ENCODE measurements at places on chromosomes 4 and X. TPM values are rescaled to one million over a fixed set of nuclear protein-coding genes. Genes with fewer than 3 reads are reported as not detected.

Gene SAGE1
- total RNA-seq: not detected

DNA sequence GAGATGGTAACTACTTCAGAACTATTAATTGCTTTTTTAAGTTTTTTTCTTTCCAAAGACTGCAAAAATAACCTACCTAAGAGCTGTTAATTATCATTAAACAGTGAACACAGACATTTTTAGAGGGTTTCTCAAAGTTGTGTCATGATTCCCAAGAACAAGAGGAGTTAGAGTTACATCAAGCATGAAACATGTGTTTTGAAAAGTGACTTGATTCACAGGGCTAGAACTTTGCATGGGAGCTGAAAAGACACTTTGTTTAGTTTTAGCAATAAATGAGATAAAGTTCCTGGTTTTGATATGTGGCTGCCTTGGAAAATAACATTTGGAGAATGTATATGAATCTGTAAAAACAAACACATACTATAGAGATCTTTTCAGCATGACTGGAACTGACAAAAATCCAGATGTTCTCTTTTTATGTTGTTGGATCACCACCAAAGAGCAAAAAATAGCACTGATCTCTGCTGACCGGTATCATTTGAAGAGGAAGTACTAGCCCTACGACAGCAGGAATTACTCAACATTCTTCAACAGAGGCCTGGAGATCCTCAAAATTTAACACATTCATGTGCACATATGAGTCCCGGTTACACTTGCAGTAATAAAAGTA, 173.0 kb upstream of the PCDH18 start:
- no peak for DNase-seq

Gene UGT8
- not detected for total RNA-seq

Gene CFAP99
- total RNA-seq: not detected

DNA sequence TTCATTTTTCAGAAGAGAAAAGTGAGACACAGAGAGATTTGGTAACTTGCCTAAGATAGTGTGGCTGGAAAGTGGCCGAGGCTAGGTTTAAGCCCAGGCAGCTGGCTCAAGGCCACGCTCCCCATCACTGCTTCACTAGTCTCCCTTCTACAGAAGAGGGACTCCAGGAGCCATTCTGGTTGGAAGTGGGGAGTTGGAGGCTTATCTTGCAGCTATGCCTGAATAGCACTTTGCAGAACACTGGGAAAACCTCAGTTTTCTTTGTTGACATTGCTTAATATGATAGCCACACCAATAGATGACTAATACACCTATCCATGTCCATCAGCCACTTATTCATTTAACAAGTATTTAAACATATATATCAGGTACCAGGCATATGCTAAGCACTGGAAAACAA, 18.5 kb downstream of the LRRC66 start:
- DNase-seq: no peak

DNA sequence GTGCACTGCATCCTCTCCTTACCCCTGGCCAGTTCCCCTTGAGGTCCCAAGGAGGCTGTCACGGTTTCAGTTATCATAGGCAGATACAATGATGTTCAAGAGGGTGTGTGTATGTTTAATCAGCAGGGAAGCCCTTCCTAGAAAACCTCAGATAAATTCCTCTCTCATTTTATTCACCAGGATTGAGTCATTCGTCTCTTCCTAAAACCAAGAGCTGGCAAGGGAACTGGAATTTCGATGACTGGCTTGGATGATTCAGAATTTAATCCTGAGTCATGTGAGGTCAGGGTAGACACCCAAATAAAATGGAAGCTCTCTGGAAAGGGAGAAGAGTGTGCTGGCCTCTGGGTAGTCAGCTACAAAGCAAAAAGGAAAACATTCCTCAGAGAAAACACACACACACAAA, 106.2 kb upstream of the RAPGEF2 start:
- no peak for DNase-seq

Gene BEX1
- total RNA-seq: not detected

DNA sequence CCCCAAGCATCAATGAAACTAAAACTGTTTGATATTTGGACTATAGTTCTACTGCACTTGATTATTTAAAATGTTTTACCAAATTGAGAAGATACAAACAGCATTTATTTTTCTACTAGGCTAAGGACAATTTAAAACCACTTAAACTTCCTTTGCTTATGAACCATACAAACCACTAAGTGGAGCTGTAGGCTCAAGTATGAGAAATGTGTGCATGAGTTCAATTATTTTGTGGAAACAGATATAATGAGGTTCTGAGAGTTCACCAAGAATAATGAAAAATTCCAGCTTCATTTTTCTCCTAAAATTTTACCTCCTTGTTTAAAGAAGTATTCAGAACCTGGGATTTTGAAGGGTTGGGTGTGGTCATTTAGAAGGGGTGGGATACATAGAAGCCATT, 63.1 kb downstream of the SERPINA7 start:
- no peak for DNase-seq
